ENCODE measurements at places on chromosomes 12 and 14.

DNA sequence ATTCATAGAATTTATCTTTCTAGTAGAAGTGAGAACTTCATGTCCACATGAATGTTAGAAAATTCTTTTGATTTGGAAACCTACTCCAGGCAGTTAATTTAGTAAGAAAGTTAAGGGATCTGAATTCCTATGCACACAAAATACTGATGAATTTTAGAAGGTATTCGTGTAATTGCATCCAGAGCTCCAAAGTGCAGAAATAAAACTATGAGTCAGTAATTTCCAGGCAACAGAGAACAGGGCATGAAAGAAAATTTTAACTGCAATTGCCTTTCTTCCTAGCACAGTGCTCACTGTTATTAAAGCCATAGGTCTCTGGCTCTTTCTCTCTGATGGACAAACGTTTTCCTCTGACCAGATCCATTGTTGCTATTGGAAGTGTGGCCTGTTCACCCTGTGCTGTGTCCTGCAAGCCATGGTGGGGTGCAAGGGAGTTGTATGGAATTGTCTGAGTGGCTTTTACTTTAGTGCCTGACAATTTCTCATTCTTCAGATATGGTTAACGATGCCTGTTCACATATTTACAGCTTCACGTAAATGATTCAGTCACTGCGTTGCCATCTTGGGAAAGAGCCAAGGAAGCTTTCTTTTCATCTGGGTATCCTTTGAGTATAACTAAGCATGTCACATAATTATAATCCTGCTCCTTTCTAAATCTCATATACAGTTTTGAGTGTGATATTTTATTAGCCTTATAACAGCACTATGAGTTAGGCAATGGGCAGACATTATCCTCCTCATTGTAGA is 145.1 kb downstream of the ACSS3 start:
- DNase-seq: no peak

DNA sequence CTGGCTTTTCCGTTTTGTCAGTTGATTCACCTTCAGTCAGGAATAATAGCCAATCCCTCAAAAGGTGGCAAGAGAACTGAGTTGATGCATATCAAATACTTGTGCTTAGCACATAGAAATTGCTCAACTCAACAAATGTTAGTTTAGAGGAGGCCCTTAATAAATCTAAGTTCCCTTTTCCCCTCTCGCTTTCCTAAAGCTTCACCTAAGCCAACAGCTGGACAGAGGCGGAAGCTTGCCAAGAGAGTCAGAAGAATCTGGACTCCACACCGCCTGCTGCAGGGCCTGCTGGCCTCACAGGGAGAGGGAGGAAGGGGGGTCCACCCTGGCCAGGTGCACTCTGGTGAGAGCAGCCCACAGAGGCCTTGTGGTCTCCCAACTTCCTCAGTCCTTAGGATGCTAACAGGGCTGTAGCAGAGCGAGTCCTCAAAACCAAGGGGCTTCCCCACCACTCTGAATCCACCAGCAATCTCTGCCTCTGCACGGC is 213.1 kb downstream of the CHST11 start:
- peak; percentile 59 for DNase-seq

DNA sequence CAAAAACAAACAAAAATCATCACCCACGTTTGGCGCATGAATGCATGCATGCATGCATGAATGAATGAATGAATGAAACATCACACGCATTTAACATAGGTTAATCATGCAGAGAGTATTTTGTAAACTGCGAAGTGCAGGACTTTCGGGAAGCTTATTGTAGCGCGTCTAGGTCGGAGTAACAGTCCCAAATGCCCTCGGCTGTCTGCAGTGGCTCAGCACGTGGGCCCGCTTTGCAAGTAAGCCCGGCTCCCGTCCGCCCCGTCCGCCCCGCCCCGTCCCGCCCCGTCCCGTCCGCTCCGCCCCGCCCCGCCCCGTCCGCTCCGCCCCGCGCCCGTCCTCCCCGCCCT is 263 bp upstream of the IFT81 start:
- DNase-seq: no peak

DNA sequence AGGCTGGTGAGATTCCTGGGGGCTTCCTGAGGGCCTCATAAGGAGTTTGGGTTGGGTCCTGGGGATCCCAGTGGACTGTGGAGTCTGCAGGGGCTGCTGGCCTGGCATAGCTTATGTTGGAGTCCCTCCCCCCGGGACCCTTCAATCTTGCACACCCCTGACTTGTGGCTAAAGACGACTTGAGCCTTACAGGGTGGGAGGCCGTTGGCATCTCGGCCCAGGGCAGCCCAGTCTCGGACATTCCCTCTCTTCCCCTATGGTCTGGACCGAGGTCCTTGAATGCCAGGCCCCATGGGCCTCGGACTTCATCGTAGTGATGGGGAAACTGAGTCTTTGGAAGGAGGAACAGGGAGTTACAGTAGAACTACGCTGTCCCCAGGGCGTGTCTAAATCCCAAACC is 12.5 kb downstream of the RTL1 start:
- no peak for DNase-seq

- no peak for DNase-seq
These were observed 23.0 kb downstream of the AICDA start for GRCh38 chr12:8589679-8590078.

DNA sequence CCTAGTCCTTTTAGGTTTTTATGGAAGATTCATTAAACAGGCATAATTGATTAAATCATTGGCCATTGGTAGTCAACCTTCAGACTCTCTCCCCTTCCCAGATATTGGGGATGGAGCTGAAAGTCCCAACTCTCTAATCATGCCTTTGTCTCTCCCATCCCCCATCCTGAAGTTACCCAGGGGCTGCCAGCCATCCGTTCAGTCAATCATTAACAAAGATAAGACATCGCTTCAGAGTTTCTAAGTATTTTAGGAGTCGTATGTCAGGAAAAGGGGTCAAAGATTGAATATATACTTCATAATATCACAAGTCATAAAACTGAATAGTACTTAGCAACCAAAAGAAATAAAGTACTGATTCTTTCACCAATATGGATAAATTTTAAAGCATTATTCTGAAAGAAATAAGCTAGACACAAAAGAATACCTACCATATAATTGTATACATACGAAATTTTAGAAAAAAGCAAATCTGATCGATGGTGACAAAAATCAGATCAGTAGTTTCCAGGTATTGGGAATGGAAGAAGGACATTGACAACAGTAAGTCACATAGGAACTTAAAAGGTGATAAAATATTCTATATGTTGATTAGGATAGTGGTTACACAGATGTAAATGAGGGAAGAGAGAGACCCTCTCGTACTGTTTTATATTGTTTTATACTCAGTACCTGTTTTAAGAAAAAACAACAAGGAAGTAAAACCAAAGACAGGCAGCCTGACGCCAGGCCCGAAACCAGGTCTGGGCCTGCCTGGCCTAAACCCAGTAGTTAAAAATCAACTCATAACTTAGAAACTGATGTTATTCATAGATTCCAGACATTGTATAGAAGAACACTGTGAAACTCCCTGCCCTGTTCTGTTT is 414.4 kb downstream of the DAD1 start:
- no peak for DNase-seq

- DNase-seq: no peak
These were observed 32.1 kb upstream of the FRMD6 start for GRCh38 chr14:51619561-51619960.

DNA sequence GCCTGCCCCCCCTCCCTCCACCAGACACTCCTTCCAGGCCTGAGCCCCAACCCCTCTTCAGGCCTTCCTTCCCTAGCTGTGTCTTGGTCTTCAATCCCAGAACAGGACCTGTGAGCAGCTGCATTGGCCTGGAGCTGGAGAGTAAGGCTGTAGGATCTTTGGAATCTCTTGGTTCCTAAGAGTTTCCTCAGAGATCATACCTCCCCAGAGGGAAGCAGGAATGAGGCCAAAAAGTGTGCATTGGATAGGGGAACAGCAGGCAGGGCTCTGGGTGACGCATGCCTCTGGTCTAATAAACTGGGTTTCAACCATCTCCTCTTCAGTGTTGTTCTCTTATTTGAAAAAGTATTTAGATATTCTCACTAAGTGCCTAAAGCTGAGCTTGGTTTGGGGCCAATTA is 1.8 kb upstream of the SMARCD1 start:
- no peak for DNase-seq

DNA sequence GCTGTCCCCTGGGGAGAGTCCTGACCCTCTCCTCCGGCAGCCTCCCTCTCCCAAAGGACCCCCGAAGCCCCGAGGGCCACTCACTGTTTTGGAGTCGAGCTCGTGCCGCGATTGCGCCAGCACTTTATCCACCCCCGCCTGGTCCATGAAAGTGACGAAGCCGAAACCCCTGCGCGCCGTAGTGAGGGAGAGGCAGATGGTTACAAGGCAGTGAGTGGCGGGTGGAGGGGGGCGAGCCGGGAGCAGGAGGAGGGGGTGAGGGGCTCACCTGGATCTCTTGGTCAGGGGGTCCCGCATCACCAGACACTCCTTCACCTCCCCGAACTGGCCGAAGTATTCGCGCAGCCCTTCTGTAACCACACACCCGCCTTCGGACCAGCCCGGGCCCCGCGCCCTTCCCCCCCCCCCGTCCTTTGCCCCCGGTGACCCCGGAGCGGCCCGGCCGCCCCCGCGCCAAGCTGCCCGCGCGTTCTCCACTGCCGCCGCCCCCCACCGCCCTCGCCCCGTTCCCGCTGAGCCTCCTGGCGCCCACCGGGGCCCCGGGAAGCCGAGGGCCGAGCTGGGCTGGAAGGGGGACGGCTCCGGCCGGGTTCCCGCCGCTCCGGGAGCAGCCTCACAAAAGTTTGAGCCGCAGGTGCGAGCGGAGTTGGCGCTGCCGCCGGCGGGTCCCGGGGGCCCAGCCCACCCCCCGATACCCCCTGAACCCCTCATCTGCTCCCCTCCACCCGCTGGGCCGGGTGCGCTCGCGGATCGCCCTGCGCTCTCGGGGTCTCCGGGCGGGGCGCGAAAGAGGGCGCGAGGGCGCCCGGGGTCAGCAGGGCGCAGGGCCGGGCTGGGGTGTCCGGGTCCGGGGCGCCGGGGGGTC is 808 bp downstream of the MSI1 start:
- DNase-seq: peak; percentile 68

- no peak for DNase-seq
These were observed 336.3 kb downstream of the BMP4 start for GRCh38 chr14:53620317-53620716.

- peak; percentile 49 for DNase-seq
These were observed 10.3 kb downstream of the KIF26A start for GRCh38 chr14:104148433-104149277.
